ENCODE measurements at places on chromosomes 3 and 15.

DNA sequence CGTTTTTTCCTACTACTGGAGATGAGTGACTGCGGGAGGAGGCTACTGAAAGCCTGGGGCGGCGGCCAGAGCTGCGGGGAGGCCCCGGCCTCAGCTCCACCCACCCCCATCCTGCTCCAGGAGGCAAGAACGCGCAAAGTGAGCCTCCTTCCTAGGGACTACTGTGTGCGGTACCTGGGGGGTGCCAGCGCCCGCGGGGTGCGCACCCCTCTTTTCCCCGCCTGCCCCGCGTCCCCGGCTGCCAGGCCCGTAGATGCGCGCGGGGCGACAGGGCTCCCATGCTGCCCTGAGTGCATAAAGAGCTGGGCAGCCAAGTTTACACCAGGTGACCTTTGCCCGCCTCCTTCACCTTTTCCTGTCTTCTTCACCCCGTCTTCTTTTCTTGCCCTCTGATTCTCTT, 2.5 kb upstream of the USF3 start:
- peak; percentile 68 for DNase-seq

DNA sequence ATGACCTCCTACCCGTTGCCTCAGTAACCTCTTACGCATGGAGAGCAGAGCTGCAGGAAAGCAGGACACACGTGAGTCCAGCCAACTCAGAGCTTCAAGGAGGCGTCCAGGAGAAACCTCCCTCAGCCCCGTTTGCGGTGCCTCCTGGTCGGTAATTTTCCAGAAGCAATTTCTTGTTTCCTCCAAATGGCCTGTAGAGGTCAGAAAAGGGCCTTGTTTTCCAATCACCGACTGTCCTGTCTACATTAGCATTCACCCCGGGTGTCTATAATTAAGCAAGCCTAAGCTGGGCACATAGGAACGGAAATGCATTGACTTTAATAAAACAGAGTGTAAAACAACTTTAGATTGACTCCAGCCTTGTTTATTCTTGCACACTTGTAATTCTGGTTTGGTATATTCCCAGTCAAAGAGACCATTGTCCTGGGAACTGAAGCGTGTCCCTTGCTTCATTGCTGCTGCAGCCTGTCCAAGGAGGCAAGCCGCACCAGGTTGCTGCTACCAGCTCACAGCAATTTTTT, 836.2 kb downstream of the AGBL1 start:
- DNase-seq = peak; percentile 78

DNA sequence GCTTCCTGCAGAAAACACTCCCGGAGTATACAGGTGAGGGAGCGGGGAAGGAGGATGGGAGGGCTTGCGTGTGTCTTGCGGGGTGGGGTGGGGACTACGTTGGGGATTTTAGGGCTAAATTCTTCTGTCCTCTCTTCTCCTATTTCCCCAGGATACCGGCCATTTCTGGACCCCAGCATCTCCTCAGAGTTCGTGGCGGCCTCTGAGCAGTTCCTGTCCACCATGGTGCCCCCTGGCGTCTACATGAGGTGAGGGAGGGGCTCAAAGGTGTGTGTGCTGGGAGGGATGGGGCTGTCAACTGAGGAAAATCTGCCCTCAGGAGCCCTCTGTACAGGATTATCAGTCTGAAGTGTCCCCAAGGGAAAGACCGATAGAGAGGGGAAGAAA, 6.6 kb downstream of the DUOX1 start:
- peak; percentile 32 for DNase-seq

- no peak for DNase-seq
These were observed 145.9 kb downstream of the OR4M2 start for GRCh38 chr15:22226034-22226790.

DNA sequence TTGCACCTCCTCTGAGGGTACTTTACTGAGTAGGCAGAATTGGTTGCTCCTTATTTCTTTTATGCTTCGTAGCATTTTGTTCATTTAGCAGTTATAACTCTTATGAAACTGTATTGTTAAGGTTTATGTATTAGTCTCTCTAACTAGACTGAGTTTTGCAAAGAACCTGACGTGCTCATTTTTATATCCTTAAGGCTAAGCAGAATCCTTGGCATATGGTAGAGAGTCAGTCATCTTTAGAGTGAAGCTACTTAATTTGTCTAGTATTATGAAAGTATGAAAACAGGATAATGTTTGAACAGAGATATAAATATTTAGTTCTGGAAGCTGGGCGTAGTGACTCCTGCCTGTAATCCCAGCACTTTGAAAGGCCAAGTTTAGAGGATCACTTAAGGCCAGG, 20.1 kb downstream of the CRYBG3 start:
- DNase-seq = no peak

DNA sequence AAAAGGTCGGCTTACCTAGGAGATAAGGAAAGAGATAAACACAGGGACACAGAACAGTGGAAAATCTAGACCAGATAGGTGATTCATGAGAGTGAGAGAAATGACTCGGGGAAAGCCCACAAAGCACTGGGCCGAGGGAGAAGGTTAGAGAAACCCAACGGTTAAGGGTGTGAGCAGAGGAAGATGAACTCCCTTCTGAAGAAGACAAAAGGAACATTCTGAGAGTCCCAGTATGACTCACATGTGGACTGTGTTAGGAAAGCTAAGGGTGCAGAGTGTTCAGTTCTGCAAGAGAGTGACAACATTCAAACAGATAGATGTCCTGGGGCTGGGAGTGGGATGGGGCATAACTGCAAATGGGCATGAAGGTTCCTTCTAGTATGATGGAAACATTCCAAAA, 83.0 kb downstream of the CNTN3 start:
- no peak for DNase-seq

- DNase-seq = no peak
These were observed 141.6 kb upstream of the SPRED1 start for GRCh38 chr15:38111070-38111469.

GRCh38 chr3:155608228-155608920, 136.5 kb downstream of the PLCH1 start:
- DNase-seq = peak; percentile 60

Measured in ELF-1 (cell line).